ENCODE measurements at places on chromosomes 7 and 10.

DNA sequence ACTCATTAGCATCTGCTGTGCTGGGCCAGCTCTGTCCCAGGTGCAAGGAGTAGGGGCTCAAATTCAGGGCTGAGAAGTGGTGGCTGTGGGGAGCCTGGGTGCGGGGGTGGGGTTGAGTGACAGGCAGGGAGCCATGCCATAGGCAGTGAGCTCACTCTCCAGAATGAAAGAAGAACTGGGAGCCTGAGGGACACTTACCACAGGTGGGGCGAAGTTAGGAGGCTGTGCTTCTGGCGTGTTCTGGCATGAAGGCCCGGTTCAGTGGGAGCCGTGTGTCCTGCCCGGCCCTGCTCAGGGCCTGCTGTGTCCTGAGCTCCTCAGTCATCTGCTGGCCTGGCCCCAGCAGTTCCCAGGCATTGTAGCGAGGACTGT is 62.5 kb downstream of the MKI67 start:
- DNase-seq, result no peak

DNA sequence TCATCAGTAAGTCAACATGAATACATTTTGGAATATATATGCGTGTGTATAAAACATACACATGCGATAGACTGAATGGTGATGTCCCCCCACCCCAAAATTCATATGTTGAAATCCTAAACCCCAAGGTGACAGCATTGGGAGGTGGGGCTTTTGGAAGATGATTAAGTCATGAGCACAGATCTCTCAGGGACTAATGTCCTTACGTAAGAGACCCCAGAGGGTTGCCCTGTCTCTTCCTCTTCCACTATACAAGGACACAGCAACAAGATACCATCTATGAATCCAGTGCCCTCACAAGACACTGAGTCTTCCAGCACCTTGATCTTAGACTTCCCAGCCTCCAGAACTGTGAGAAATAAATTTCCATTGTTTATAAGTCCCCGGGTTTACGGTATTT is 22.5 kb downstream of the DRGX start:
- no peak for DNase-seq

- DNase-seq, result no peak
Observed at GRCh38 chr10:5536486-5537081, 11.8 kb downstream of the CALML3 start.

DNA sequence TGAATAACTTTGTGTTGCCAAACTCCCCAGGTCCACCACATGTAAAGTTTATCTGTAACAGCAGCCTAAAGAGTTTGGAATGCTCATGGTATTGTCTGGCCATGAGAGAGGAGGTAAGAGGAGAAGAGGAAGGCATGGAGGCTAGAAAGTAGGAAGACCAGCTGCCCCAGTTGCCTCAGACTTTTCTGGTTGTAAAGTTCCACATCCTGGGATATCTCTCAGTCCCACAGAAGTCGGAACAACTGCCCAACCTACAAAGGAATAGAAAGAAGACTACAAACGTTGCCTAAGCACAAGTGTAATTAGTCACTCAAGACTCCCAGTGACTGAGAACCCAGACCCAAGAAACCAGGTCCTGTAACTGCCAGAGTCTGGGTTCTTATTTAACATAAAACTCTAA is 47.3 kb downstream of the CREB3L2 start:
- no peak for DNase-seq

DNA sequence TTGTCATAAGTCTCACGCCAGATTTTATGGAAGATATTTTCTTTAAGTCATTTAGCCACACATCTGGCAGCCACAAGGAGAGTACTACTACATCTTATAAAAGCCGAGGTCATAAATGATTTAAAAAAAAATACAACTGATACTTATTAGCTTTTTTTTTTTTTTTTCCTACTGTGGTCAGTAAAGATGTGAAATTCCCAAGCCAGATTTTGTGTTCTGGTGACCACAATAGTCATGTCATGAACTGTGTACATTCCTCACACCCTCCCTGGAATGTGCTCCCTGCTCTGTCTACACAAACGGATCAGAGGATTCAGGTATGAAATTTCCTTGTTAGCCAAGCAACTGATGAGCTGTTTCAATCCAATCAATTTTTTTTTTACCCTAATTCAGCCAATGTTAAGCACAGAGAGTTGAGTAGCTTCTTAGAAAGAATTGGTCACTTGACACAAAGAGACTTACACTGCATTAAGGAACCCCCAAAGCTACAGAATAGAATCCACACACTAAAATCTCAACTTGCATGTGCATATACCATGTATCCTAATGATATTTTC is 54.7 kb downstream of the CHRM2 start:
- no peak for DNase-seq

- DNase-seq, result no peak
Observed at GRCh38 chr7:156232931-156233705, 407.5 kb upstream of the RNF32 start.

GRCh38 chr7:133672866-133673265 is 420.0 kb downstream of the EXOC4 start:
- DNase-seq, result no peak

GRCh38 chr7:74083928-74084721 is 521 bp downstream of the LIMK1 start:
- no peak for DNase-seq

DNA sequence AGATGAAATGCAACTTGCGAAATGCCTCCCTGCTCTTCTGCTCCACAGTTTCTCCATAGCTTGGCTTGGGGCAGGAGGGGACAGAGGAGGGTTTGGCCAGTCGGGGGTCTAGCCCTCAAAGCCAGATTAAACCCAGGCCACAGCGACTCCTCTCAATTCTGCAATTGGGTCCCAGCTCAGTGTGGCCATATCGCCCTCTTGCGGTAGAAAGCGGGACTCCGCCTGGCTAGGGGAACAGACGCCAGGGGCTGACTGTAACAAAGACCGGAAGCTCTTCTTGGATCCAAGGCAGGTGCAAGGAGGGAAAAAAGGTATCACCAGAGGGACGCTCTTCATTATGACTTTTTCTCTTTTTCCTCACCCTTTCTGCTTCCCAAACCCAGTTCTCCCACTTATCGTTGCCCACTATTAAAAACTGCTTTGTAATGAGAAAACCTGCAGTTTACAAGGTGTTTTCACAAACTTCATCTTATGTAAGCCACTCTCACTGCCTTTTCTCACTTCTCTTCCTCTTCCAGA is 36.6 kb upstream of the TNPO3 start:
- peak; percentile 84 for DNase-seq

DNA sequence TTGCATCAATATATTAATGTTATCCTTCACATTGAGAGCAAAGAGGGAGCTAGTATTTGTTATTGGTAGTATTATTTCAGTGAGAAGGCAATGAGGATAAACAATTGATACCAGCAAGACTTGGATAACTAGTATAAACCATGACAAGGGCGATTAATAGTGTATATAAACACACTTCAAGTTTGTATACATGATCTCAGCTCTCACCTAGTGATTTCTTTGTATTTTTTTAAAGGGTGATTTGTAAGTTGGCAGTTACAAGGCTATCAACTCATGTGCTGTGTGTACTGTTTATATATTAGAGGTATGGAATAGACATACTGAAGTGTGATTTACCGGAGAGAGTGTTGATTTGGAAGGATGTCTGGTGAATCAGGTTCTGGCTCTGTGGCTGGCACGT is 88.0 kb downstream of the SNX10 start:
- no peak for DNase-seq

DNA sequence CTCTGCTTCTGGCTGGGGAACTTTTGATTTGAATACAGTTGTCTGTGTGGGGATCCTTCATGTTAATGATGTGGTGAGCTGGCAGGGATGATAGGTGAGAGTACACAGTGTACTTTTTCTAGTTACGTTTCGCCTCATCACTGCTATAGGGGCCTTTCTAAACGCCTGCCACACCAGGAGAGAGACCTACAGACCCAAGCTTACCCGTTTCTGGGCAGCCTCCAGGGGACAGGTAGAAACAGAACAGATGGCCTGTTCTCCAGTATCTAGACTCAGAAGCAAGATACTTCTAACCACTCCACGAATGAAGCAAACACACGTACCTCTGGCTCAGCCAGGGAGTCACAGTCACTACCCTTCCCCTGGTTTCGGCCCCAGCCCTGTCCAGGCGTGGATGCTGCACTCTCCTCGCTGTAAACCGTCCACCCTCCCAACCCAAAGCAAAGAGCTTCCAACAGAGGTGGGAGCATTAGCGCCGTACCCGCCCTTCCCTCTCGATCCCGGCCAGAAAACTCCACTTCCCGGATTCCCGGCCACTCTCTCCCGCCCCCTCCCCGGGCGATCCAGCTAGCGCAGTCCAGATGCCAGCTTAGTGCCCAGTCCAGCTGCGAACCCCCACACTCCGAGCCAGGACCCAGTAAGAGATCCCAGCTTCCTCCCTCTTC is 1.2 kb downstream of the CCDC6 start:
- peak; percentile 49 for DNase-seq

DNA sequence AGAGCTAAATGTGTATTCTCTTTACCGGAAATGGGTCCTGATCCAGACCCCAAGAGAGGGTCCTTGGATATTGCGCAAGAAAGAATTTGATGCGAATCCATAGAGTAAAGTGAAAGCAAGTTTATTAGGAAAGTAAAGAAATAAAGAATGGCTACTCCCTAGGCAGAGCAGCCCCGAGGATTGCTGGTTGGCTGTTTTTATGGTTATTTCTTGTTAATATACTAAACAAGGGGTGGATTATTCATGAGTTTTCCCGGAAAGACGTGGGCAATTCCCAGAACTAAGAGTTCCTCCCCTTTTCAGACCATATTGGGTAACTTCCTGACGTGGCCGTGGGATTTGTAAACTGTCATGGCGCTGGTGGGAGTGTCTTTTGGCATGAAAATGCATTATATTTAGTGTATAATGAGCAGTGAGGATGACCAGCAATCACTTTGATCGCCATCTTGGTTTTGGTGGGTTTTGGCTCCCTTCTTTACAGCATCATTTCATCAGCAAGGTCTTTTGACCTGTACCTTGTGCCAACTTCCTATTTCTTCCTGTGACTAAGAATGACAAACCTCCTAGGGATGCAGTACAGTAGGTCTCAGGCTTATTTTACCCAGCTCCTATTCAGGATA is 60.4 kb downstream of the ARL4A start:
- DNase-seq, result no peak

DNA sequence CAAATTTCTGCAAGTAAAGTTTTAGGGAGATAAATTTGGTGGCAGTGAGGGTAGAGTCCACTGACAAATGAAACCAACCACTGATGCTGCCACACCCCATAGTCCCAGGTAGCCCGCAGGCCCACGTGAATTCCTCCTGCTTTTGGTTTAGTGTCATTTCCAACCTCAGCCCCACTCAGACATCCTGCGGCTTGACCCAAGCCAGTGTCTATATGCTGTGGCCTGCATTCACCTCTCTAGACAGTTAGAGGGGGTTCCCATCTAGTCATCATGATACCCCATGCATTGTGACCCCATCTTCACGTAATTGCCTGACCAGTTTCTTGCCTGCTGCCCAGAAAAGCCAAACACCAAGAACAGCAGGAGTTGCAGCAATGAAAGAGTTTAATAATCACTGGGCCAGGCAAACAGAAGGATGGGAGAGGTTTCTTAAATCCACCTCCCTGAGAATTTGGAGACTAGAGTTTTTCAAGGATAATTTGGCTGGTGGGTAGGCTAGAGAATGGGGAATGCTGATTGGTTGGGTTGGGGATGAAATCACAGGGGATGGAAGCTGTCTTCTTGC is 332.0 kb upstream of the GALNT17 start:
- no peak for DNase-seq

DNA sequence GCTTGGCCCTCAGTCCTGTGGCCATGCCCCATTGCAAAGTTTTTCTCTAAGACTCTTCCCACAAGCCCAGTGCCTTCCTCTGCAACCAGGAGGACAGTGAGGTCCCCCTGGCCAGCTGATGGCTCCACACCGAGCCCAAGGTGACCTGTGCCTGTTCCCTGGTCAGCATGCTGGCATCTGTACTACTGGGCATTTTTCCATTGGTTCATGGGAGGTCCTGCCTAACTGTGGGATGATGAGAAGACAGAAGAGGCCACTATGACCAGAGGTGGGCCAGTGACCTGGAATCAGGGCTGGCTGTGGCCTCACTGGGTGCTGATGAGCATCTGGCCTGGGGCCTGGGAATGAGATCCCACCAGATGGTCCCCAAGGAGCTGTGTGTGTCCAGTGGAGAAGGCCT is 20.2 kb downstream of the CALML3 start:
- DNase-seq, result no peak

- DNase-seq, result no peak
Observed at GRCh38 chr7:26292768-26293560, 1.3 kb downstream of the SNX10 start.

DNA sequence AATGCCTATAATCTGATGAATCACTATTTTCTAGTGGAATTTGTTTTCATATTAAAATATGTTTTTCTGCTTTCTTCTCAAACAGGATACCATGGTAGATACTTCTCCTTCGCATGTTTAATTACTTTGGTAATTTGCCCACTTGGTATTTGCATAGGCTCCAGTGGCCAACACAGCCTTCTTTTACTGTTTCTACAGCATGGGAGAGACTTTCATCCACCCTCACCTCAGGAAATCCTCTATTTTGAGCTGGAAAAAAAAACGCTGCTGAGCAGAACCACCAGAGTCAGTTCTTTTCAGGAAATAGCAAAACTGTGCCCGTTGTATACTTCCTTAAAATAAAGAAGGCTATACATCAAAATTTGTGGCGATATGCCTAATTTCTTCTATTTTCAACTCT is 213.3 kb downstream of the MDFIC start:
- no peak for DNase-seq

DNA sequence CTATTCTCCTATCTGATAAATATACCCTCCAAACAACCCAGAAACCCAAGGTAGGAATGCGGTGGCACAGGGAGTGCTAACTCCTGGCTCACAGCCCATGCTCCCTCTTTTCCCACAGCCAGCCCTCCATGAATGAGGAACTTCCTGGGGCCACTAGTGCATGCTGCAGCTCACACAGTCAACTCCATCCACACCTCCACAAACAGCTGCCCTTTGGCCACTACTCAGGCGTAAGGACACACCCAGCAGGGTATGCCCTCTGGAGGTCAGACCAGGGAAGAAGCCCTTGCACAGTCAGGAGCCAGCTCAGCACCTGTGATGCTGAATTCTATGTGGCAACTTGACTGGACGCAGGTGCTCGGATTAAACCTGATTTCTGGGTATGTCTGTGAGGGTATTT is 85.2 kb upstream of the PIK3CG start:
- DNase-seq, result no peak

GRCh38 chr7:106957766-106958165 is 86.7 kb upstream of the PRKAR2B start:
- no peak for DNase-seq

GRCh38 chr10:3220853-3221252 is 48.3 kb upstream of the PITRM1 start:
- no peak for DNase-seq

DNA sequence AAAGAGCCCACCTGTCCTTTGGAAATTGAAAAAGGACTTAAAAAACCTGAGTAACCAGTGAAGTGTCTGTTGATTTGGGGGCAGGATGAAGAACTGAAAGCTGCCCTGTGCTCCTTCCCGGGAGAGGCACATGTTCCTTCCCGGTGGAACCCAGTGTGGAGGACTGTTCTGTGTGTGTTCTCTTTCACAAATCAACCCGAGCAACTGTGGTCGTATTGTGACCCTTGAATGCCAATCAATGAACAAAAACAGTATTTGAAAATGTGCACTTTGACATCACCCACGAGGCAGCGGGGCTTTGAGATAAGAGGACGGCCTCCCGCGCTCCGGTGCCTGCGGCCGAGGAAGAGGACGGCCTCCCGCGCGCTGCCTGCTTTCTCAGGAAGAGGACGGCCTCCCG is 139.0 kb downstream of the VIPR2 start:
- DNase-seq, result no peak

- no peak for DNase-seq
Observed at GRCh38 chr7:96084881-96085553, 236.9 kb downstream of the SLC25A13 start.
